ENCODE measurements at places on chromosomes 7 and 10. TPM values are rescaled to one million over a fixed set of nuclear protein-coding genes. Genes with fewer than 3 reads are reported as not detected.

DNA sequence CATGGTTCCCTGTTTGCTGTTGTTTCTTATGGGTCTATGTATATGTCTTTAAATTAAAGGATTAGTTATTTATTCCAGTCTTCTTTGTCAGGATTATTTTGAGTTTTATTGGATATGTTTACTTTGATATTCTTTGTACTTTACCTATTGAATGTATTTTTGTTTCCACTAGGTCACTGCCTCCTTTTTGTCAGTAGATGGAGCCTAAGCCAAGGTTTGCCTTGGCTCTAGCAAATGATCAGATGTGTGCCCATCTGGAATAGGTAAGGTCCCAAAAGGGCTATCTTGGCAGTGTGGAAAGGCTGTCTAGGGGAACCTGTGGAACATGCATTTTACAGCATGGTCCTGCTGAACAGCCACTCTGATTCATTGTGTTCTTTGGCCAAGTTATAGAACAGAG lies 337.3 kb upstream of the GHITM start:
- H3K4me3 ChIP-seq = no peak overlapping the region
- no peaks in the 10 kb centered on the region for H3K36me3 ChIP-seq
- no peak for DNase-seq
- H3K4me1 ChIP-seq = no peaks in the 10 kb centered on the region

APBB1IP gene
- total RNA-seq = 73.2 TPM

- H3K4me1 ChIP-seq = no peaks in the 10 kb centered on the region
- H3K36me3 ChIP-seq = no peaks in the 10 kb centered on the region
- H3K27me3 ChIP-seq = no peaks in the 10 kb centered on the region
- no peak for DNase-seq
Observed at GRCh38 chr7:122702872-122703510, at the start of gene RNF148. Gene RNF148 (minus strand): TSS chr7:122702922. CDS start chr7:122702750, 172 bp downstream.

DNA sequence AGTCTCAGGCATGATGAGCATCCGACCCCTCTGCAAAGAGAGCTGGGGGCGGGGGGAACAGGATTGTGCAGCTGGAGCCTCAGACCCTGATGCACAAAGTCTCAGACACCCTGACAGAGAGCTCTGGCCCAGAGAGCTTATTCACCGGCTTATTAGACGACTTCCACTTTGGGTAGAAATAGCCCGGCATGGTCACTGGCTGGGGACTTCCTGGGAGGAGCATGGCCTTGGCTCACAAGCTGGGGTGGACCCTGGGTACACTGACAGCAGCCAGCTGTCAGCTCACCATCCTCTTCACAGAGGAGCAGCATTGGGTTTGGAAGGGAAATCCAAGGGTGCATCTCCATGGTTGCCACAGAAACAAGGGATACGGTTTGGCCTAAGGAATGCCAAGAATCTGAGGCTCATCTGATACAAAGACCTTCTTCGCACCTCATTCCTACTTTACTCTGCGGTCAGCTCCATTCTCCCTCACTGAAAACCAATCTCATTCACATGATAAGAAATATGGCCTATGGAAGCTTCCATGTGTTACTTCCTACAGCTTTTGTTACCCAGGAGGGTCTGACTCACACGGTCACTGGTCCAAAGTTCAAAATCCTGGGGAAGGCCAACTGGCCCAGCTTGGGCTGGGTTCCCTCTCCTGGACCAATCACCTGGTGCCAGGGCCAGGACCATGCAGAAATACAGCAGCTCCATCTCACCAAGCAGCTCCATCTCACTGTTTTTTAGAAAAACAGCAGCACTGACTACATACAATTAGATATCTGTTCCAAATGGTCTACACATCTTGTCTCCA lies 25.1 kb downstream of the ZNF467 start:
- H3K4me1 ChIP-seq = no peaks in the 10 kb centered on the region
- no peak for DNase-seq
- H3K27me3 ChIP-seq = peaks cover 19% of the 10 kb centered on the region
- H3K27ac ChIP-seq = no peak overlapping the region
- H3K4me3 ChIP-seq = no peak overlapping the region
- H3K36me3 ChIP-seq = no peaks in the 10 kb centered on the region

DNAH11 gene
- 0.15 TPM for total RNA-seq

DNA sequence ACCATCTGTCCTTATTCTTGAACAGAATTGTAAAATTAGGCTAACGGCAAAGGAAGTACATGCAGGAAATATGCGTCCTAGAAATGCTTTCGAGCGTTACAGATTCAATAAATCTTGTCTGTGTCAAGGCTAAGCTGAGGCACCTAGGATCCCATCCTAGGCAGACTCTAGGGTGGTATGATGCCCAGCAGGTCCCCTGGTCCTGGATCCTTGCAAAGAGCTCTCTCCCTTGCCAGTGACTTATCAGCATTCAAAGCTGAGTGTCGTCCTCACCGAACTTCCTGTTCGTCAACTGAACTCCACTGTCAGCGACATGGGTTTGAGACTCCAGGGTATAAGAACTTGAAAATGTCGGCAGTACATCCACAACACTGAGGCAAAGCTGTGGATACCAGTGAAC lies 61.5 kb downstream of the AKR1E2 start:
- no peaks in the 10 kb centered on the region for H3K36me3 ChIP-seq
- H3K27me3 ChIP-seq = no peaks in the 10 kb centered on the region
- H3K27ac ChIP-seq = no peak overlapping the region
- no peak overlapping the region for H3K4me3 ChIP-seq

DNA sequence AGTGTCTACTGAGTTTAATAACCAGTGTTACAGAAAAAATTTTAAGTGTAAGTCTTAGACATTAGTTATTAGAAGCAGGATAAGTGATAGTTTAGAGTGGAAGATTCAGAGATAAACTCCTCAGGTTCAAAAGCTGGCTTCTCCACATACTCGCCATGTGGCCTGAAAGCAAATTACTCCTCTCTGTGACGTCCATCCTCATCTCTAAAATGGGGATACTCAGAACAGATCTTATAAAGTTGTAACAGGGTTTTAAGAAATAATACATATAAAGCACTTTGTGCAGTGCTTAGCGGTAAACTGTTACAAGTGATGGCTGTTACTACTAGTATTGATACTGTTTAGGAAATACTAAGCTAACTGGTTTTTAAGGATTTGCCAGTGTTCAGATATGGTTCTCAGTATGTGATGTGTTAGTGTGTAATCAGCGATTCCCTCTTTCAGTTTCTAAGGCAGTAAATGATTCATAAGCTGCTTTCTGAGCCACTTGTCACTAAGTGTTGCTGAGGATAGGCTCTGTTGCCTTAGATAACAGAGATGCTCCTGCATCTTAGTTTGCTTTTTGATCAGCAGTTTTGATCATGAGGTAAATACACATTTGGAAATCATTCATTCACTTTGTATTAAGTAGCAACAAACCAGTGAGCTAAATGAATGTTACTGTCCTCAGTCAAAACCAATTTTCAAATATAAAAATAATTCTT lies 58.7 kb downstream of the CYP51A1 start:
- no peaks in the 10 kb centered on the region for H3K27me3 ChIP-seq
- no peak for DNase-seq
- H3K36me3 ChIP-seq = peaks cover 20% of the 10 kb centered on the region
- peaks cover 12% of the 10 kb centered on the region for H3K4me1 ChIP-seq
- H3K27ac ChIP-seq = no peak overlapping the region

- DNase-seq = no peak
- no peaks in the 10 kb centered on the region for H3K27me3 ChIP-seq
- peaks cover 53% of the 10 kb centered on the region for H3K4me1 ChIP-seq
- no peak overlapping the region for H3K4me3 ChIP-seq
Observed at GRCh38 chr10:110530131-110530831, 32.6 kb downstream of the DUSP5 start.

KCP gene
- 0.52 TPM for total RNA-seq

CTAGE4 gene
- 1.8 TPM for total RNA-seq

GRCh38 chr7:134878746-134879357 lies 99.4 kb downstream of the CALD1 start:
- no peaks in the 10 kb centered on the region for H3K36me3 ChIP-seq
- peaks cover 15% of the 10 kb centered on the region for H3K27me3 ChIP-seq
- no peak for DNase-seq
- H3K4me3 ChIP-seq = no peak overlapping the region
- no peaks in the 10 kb centered on the region for H3K4me1 ChIP-seq

DNA sequence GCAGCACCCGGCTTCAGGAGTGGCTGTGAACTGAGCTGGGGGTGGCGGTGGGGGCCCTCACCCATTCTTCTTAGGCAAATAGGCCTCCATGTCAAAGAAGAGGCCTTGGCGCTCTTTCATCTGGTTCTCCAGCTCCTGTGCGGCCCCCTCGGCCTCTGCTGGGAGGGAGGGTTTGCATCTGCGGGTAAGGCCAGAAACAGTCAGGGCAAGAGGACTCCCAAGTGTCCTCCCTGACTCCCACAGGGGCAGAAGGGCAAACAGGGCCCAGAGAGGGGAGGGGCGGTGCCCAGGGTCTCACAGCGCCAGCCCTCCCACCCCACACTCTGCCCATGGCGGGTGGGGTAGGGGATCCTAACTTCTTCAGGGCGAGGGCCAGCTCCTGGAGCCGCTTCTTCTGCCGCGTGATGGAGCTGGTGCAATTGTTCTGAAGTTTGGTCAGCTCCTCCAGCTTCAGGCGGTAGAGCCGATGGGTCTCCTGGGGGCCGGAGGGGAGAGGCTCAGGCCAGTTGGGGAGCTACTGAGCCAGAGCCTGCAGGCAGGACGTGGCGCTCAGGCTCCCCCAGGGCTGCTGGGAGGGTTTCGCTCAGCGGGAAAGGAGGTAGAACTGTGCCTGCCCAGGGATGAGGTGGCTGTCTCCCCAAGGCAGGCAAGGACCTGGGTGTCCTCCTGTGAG lies 2.2 kb downstream of the TMEM120A start:
- H3K27ac ChIP-seq = no peak overlapping the region
- H3K36me3 ChIP-seq = peaks cover 6% of the 10 kb centered on the region

- no peak overlapping the region for H3K27ac ChIP-seq
- no peaks in the 10 kb centered on the region for H3K36me3 ChIP-seq
- no peaks in the 10 kb centered on the region for H3K27me3 ChIP-seq
- no peak for DNase-seq
Observed at GRCh38 chr10:119403921-119404320, 138.6 kb downstream of the RGS10 start.

GRCh38 chr7:89605362-89605761 lies 548.9 kb upstream of the STEAP1 start:
- no peak overlapping the region for H3K27ac ChIP-seq
- H3K4me3 ChIP-seq = no peak overlapping the region
- peaks cover 10% of the 10 kb centered on the region for H3K4me1 ChIP-seq
- no peaks in the 10 kb centered on the region for H3K36me3 ChIP-seq
- no peaks in the 10 kb centered on the region for H3K27me3 ChIP-seq

- no peak for DNase-seq
- no peak overlapping the region for H3K4me3 ChIP-seq
- H3K27me3 ChIP-seq = no peaks in the 10 kb centered on the region
- H3K36me3 ChIP-seq = no peaks in the 10 kb centered on the region
- H3K4me1 ChIP-seq = peaks cover 8% of the 10 kb centered on the region
Observed at GRCh38 chr7:4613846-4614548, 68.1 kb upstream of the FOXK1 start.

DNA sequence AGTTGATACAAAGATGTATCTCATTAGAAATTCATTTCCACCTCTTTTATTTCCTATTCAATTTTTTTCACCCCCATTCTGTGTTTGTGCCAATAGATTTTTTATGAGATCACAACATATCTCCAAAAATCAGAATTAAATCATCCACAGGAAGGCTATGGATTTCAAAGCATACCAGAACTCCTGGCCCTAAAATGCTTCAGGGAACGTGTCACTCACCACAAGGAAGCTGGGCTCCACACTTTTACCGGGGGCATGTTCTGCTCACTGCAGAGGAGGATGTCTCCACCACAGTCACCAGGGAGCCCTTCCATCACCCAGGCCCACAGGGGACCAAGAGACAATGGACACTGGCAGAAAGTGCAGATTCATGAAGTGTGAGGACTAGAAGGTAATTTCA lies 456.8 kb downstream of the KCNMA1 start:
- no peak overlapping the region for H3K27ac ChIP-seq
- peaks cover 8% of the 10 kb centered on the region for H3K27me3 ChIP-seq
- H3K4me1 ChIP-seq = no peaks in the 10 kb centered on the region
- H3K36me3 ChIP-seq = no peaks in the 10 kb centered on the region

- H3K27me3 ChIP-seq = no peaks in the 10 kb centered on the region
- H3K36me3 ChIP-seq = no peaks in the 10 kb centered on the region
- no peak overlapping the region for H3K4me3 ChIP-seq
- no peak overlapping the region for H3K27ac ChIP-seq
Observed at GRCh38 chr7:68573271-68574005, 1024.8 kb upstream of the AUTS2 start.

DNA sequence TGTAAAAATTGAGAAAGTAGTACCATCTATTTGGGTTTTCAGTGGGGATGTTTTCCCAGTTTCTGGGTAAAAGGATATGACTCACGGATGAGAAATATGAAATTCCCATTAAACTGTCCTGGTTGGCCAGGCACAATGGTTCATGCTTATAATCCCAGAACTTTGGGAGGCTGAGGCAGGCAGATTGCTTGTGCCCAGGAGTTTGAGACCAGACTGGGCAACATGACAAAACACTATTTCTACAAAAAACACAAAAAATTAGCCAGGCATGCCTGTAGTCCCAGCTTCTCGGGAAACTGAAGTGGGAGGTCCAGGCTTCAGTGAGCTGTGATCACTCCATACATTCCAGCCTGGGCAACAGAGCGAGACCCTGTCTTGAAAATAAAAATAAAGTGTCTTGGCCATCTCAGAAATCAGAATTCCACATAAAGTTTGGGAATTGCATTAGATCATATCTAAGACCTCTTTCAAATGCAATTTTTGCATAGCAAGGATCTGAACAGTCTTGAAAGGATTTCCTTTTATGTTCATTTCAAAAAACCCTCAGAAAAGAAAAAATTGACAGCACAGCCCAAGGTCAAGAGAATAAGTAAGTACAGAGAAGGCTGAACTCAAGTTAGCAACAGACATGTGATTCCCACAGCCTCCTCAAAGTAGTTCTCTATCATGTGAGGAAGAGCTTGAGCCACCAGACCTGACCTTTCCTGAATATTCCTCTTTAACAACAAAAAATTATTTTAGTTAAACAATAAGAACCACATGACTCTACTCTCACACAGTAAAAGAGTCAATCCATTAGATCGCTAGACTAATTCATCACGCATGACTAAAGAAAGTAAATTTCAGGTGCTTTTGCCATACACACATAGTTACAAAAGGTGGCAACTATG lies 141.5 kb upstream of the CAV2 start:
- H3K27ac ChIP-seq = no peak overlapping the region
- no peak for DNase-seq
- H3K27me3 ChIP-seq = peaks cover 22% of the 10 kb centered on the region
- no peak overlapping the region for H3K4me3 ChIP-seq

DNA sequence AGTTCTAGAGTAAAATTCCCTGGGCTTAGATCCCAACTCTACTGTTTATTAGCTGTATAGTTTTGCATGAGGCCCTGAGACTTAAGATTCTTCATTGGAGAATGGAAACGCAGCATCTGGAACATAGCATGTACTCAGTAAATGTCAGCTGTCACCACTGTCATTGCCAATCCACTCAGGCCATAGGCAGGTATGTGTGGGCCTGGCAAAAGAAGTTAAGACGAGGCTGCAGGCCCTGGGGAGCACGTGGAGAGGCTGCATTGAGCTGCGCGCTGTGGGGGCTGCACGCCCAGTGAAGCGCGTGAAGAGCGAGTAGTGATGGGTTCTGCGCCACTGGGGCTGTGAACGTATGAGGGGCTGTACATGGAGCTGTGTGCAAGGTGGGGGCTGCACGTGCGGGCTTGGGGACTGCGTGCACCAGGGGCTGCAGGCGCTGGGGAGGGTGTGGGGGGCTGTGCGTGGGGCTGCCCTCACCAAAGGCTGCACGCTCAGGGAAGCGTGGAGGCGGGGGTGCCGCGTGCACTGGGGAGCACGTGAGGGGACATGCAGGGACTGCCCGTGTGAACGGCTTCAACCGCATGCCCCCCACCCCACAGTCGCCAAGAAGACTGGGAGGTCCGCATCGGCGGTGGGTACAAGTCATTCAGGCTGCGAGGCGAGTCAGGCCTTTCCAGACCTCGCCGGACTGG lies 85.5 kb downstream of the PRR15 start:
- no peaks in the 10 kb centered on the region for H3K36me3 ChIP-seq
- no peak overlapping the region for H3K27ac ChIP-seq
- no peak for DNase-seq
- H3K4me1 ChIP-seq = no peaks in the 10 kb centered on the region
- H3K4me3 ChIP-seq = no peak overlapping the region
- peaks cover 7% of the 10 kb centered on the region for H3K27me3 ChIP-seq

All from activated CD8-positive, alpha-beta memory T cell treated with anti-CD3 and anti-CD28 coated beads, Interleukin-2, amount 10 ng/mL, durations not matched to agents 7 days and 5 days (primary cell).